GF-D8 (cell line): ENCODE measurements at places on chromosomes 1 and 21.

DNA sequence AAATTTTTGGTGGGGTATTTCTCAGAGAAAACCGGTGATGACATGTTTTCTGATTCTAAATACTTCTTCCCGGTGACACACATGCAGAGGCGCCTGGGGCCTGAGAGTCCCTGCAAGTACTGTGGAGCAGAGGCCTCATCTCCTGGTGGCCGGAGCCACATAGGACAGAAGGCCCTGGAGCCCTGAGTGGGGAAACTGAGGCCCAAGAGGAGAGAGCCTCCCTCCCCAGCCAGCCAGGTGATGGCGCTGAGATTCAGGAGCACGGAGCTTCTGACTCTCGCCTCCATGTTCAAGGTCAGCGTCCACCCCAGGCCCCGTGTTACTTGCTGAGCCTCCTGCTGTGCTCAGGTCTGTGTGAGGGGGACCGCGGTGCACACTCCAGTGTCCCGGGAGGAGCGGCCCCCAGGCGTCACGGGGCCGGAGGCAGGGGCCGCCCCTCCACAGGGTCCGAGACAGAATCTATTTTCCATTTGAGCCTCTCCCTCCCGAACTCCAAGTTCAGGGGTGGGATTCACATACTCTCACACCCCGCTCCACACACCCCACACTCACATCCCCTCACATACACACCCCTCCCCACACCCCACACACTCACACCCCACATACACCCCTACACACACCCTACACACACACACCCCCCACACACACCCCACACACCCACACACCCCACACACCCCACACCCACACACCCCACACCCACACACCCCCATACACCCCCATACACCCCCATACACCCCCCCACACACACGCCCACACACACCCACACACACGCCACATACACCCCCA is 43.8 kb downstream of the SLX9 start:
- no peak for DNase-seq

DNA sequence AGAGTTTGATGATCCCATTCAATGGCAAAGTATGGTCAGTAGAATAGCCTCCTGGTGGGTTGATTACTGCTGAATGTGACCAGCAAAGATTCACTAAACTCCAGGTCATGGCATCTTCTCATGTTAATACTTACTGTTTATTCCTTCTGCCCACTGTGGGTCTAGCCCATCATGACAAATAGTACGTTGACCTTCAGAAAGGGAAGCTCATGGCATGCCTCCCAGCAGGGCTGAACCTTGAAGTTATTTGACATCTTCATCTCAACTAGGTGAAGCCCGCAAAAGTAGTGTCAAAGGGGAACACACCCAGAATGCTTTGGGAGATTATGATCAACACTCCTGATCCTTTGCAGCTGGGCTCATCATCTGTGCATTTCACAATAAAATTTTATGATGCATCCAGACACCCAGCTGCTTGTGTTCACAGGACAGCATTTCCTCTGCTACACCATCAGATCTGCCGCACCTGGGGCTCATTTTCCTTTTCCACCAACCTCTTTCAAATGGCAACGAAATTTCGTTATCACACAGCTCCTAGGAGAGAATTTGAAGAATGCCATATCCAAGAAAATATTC is 49.6 kb downstream of the HLX start:
- DNase-seq: no peak

DNA sequence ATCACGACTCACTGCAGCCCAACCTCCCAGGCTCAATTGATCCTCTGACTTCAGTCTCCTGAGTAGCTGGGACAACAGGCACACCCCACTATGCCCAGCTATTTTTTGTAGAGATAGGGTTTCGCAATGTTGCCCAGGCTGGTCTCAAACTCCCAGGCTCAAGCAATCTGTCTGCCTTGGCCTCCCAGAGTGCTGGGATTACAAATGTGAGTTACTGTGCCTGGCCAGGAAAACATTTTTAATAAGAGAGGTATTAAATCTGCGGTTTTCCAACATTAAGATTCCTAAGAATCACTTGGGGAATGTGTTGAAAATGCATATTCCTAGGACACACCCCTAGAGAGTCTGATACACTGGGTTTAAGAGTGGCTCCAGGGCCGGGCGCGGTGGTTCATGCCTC is 8.7 kb downstream of the CSF1 start:
- no peak for DNase-seq

- DNase-seq: no peak
Observed at GRCh38 chr1:26259005-26259404, 20.9 kb upstream of the SH3BGRL3 start.

DNA sequence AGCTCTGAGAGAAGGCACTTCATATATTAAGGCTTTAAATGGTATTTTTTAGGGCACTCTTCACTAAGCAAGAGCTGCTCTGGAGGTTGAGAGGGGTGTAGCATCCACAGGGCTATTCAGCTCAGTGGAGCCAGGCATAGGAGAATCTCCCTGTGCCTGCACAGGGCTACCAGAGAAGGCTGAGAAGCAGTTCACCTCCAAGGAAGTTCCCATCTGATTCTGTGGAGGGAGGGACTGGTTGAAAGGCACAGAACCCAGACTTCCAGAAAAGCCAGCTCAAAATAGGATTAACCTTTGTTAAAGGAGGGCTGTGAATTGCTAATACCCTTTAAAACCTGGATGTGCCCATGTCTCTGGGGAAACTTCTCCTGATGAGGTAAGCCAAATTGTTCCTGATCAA is 304.5 kb downstream of the TTLL7 start:
- DNase-seq: no peak
